Diencephalon (tissue), 1 donor: ENCODE measurements at places on chromosomes 13 and 19. TPM values are rescaled to one million over a fixed set of nuclear protein-coding genes. Genes with fewer than 3 reads are reported as not detected.

Gene CYP4F12
- 0.69 TPM for total RNA-seq

Gene PSG2
- total RNA-seq, result not detected

Gene IFI30
- 1.4 TPM for total RNA-seq

Gene SWSAP1
- 1.2 TPM for total RNA-seq

Gene NLRP4
- under 0.01 TPM for total RNA-seq

Gene GPC6
- total RNA-seq, result 19.8 TPM

Gene SNRPA
- 29.3 TPM for total RNA-seq

Gene TPTE2
- 0.46 TPM for total RNA-seq

Gene ZNF260
- 62.3 TPM for total RNA-seq

Gene CGB3
- not detected for total RNA-seq

Gene OR7A17
- not detected for total RNA-seq

Gene ZNF835
- 12.7 TPM for total RNA-seq
